ENCODE measurements at places on chromosomes 3 and 15. TPM values are rescaled to one million over a fixed set of nuclear protein-coding genes. Genes with fewer than 3 reads are reported as not detected.

Gene ZMYND10
- 0.93 TPM for total RNA-seq

Gene MED12L
- total RNA-seq = 0.39 TPM

Gene SLC9C1
- total RNA-seq = not detected

Gene OXTR
- total RNA-seq = 10.4 TPM

Gene TRPM1
- not detected for total RNA-seq

Gene LINGO1
- 8.5 TPM for total RNA-seq

Gene FRMD5
- 3.7 TPM for total RNA-seq

Gene KLF15
- total RNA-seq = 0.08 TPM

Gene RTP1
- total RNA-seq = not detected

Gene PPIB
- total RNA-seq = 786 TPM

Gene ATR
- 12.3 TPM for total RNA-seq

Gene MRPS25
- total RNA-seq = 54.1 TPM

Gene PIERCE2
- 4.7 TPM for total RNA-seq

Gene CPNE9
- 0.14 TPM for total RNA-seq

Gene SMCO1
- total RNA-seq = 0.03 TPM

Gene A4GNT
- total RNA-seq = not detected

Gene CLEC3B
- total RNA-seq = not detected

Gene RLBP1
- not detected for total RNA-seq

All from A549 treated with CORT108297 at 1 μM for 4 hours (cell line).